ENCODE measurements at places on chromosomes 2 and 18.

- no peak for DNase-seq
These were observed 124.9 kb downstream of the PLB1 start for GRCh38 chr2:28620801-28621171.

- DNase-seq: no peak
These were observed 85.7 kb downstream of the SEPTIN10 start for GRCh38 chr2:109527846-109528705.

DNA sequence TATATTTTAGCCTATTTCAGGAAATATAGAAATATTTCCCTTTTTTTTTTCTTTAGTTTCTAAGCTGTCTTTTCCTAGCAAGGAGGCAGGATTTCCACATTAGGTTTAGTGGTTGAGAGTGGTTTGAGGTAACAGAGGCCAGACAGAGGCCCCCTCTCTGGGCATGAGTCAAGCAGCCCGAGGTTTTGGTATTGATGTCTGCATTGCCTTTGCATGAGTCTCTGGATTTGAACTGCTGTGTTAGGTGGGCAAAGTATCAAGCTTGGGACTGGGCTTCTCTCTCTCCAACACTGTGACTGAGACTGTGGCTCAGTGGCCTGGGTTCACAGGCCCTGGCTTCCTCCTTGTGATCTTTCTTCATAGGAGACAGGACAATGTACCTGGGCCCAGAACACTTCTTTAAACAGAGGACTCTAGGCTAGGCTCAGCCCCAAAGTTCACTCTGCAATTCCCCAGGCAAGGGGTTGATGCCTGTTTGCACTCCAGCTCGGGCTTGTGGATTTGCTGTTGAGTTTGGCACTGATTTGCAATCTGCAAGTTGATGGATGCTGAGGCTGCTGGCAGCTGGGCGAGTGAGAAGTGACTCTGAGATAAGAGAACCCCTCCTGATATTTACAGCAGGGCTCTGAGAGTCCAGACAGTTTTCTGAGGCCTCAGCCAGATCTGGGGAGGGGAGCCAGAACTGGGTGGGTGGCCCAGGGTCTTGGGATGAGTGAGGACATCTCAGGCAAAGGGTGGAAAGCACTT, 271.2 kb downstream of the EN1 start:
- DNase-seq: no peak

DNA sequence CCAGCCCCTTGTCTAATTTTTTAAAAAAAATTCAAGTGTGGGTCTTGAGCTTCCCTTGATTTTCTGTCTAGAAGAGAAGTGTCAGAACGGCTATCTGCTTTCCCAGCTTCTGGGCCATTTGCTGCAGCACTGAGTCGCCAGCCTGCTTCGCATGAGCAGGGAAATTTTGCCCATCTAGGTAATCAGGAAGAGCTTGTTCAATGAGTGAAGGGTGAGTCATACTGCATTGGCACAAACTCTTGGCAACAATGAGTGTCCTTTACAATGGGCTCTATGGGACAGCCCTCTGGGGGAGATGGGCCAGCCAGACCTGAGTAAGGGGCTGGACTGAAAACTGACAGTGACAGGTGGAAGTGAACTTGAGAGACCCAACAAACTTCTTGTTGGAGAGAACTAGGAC, 2.4 kb upstream of the RNF144A start:
- peak; percentile 11 for DNase-seq

DNA sequence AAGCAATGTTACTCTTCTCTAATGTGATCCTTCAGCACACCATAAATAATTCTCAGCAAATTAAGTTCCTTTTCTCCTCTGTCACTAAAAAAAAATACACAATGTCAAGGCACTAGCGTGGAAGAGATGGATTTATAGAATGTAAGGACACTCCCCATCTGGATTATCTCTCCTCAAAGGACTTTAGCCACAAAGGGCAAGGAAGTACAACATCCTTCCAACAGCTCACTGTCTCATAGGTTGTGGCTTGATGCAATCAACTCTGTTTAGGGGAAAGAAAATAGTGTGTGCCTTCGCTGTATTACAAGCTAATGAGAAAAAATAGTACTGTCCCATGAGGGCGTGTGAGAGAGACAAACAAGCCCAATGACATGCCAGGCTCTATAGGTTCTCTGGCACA, 129.1 kb upstream of the DNMT3A start:
- DNase-seq: no peak

GRCh38 chr2:9690252-9690651, 59.5 kb upstream of the YWHAQ start:
- DNase-seq: no peak

GRCh38 chr2:44943031-44943692, 1.7 kb downstream of the SIX3 start:
- DNase-seq: no peak

- DNase-seq: no peak
These were observed 153.4 kb downstream of the CAPN13 start for GRCh38 chr2:30653847-30654246.

DNA sequence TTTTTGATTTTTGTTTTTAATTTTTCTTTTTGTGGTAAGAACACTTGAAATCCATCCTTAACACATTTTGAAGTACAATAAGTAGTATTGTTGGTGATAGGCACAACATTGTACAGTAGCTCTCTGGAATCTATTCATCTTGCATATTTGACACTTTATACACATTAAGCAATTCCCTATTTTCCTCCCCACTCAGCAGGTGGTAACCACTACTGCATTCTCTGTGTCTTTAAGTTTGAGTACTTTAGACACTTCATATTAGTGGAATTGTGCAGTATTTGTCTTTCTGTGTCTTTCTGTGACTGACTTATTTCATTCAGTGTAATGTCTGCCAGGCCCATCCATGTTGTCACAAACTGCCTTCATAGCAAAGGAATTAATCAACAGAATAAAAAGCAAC, 471.7 kb upstream of the CDH20 start:
- DNase-seq: no peak

GRCh38 chr2:85396531-85397470, 13.4 kb downstream of the CAPG start:
- DNase-seq: no peak

- DNase-seq: no peak
These were observed 14.7 kb upstream of the EML6 start for GRCh38 chr2:54708584-54709335.

DNA sequence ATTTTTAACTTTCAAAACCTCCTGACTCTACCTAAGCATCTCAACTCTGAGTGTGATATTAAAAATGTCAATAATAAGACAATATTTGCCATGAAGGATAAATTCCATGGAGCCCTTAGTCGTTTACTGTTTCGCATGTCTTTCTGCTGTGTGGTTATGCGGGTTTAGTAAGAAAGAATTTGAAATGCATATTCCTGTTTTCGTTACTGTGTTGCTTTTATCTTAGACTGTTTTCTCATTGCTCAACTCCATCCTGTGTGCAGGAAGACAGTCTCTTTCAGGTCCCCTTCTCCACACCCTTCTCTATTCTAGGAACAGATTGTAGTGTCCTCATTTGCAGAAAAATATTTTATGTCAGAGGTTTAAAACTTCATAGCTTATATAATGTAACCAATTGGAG, 82.5 kb upstream of the MAP3K20 start:
- no peak for DNase-seq

DNA sequence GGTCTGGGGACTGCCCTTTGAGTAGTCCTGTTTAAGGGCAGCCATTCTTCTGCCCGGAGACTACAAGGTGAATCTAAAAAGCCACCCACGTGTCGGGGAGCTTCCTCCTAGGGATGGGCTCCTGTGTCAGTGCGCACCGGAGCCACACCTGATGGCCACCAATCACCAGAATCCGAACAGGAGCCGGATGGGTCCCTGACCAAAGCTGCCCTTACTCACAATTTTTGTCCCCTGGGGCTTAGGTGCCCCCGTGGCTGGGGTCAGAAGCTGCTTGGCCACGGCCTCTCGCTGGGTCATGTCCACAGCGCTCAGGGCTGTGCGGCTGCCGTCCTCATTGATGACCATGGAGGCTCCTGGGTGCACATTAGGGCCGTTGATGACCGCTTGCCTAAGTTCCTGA, 30.9 kb downstream of the POLR1A start:
- DNase-seq: no peak

GRCh38 chr2:237507512-237507911, 20.5 kb downstream of the MLPH start:
- no peak for DNase-seq

DNA sequence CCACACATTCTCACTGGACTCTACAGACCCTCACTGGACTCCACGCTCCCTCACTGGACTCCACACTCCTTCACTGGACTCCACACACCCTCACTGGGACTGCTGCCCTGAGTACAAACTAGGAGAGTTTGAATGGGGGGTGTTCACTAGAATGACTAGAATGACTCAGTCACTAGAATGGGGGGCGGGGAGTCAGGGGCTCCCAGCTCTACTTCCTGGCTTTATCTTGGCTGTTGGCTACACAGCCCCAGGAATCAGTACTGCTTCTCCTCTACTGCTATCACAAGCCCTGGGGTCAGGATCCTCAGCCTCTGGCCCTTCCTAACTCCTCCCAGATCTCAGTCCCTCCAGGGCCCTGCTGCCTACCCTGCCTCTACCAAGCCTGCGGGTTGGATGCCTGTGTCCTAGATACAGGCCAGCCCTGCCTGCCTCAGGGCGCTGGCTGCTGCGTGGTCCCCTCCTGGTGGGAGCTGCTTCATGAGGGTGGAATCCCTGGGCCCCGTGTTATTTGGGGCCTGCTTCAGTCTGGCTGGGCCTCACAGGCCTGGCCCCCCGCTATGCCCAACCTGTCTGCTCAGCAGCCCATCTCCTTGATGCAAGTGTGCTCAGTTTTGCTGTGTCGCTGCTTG, 7.8 kb downstream of the PTMA start:
- DNase-seq: no peak

DNA sequence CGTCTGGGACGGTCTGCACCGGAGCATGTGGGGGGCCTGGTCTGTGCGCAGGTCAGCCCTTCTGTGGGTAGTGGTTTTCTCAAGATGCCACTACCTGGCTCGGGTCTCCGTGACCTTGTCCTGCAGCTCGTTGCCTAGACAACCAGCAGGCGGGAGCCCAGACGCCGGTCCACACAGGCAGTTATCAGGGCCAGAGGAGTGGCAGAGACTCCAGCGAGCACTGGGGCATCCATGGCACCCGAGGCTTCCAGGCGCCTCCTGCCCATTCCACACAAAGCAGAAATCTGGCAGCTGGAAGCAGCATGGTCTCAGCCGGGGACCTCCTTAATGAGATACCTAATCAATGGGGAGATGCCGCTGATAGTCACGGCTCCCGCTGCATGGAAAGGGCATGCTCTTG, 156.1 kb downstream of the FAM210A start:
- no peak for DNase-seq

DNA sequence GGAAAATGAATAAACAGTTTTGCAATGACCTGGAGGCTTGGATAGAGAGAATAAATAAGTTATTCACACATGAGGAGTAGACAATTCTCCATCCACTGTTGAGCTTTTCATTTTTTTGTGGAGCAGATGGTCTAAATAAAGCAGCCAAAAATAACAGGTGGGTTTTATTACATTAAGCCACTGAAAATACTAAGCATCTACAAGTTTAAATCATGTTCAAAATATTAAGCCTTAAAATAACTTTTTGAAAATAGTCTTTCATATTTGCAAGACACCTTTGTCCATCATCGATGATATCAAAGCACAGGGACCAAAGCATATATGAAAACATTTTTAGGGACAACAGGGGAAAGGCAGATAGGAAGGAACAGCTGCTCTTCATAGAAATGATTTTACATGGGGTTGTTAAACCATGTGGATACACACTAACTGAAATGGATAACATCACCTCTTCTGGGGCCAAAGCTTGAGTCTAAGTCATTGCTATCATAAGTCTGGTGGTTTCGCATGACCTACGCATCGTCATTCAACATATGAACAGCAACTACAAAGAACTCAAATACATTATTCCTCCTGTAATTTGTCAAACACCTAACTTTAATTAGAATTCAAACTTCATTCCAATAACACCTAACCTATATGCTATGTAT, 197.6 kb upstream of the CHST9 start:
- no peak for DNase-seq
